ENCODE measurements at places on chromosomes 7 and 10.

DNA sequence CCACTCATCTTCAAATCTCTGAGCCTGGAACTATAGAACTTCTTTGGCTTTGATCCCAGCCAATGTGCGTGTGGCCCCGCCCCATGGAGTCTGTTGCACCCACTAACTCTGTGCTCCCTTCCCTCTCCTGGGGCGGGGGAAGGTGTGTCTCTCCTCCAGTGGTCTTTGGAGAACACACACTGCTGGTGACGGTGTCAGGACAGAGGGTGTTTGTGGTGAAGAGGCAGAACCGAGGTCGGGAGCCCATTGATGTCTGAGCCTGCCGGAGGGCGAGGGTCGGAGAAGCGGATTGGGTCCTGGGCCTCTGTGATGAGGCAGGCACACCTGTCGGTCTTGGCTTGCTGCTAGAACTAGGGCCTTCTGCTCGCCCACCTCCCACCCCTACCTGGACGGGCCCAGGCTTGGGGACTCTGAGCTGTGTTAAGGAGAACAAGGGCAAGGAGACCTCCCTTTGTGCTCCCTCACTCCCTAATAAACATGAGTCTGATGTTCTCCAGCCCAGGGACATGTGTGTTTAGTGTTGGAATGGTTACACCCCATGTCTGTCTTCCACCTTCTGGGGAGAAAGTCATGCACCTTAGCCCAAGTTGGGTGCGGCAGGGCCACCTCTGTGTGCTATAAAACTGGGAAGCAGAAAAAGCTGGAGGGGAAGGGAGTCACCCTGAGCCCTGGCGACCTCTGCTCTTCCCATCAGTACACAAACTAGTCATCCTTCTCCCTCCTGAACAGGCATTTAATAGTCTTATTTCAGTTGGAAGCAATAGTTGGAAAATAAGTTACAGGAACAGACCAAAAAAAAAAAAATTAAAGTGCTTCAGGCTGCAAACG lies 4.6 kb downstream of the TRAPPC14 start:
- DNase-seq: no peak

DNA sequence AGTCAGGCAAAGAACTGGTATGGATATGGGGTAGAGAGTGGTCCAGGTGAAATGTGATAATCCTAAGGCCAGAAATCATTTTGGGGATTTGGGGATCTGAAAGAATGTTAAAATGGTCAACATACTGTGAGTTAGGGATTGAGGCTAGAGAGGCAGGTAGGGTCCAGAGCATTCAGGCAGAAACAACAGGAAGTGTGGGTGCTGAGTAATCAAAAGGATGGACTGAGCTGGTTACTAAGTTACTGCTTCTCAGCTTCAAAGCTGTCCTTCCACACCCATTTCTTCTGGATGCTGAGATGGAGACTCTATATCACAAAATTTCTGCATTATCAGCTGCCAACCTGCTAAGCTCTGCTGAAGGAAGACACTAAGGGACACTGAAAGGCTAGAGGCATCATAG lies 30.6 kb upstream of the PRKCQ start:
- DNase-seq: no peak

GRCh38 chr10:131678171-131678570 lies 222.6 kb upstream of the PPP2R2D start:
- DNase-seq: no peak

- no peak for DNase-seq
These were observed 298.3 kb downstream of the TNS3 start for GRCh38 chr7:47283497-47284131.

DNA sequence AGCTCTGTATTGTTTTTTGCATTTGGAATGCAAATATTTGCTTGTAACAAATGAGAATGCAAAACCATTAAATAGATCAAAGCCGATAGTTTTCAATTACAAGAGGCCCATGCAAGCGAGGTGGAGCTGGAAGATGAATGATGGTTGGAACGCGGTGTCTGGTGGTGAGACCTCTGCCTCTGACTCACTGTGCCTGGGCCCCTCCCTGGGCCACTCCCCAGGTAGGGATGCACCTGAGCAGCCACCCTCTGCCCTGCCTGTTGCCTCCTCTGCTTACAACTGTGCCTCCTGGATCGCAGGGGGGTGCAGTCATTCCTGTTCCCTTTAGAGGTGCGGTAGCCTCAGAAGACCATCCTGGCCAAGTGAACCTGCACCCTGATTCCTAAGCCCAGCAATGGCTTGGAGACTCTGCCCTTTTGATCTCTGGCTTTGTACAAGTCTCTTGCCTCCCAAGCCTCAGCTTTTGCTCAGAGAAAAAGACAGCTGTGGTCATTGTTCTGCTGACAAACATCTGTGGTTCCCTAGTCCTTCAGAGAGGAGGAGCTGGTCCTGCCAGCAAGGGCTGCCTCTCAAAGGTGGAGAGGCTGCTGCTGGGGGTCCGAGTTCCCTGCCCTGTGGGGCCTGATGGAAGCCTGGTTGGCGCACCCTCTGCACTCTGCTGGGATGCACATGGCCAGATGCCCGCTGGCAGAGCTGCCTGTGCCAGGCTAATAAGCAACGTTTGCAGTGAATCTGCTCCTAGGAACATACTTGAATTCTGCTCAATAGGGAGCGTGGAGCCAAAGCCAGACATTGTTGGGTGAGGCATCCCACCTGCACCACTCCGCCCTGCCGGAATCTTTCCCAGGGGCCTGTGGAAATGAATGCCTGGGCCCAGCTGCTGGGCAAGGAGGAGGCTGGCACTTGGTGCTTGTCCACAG lies 126.3 kb upstream of the TCERG1L start:
- DNase-seq: no peak

- no peak for DNase-seq
These were observed 95.0 kb upstream of the DDC start for GRCh38 chr7:50660040-50660829.

DNA sequence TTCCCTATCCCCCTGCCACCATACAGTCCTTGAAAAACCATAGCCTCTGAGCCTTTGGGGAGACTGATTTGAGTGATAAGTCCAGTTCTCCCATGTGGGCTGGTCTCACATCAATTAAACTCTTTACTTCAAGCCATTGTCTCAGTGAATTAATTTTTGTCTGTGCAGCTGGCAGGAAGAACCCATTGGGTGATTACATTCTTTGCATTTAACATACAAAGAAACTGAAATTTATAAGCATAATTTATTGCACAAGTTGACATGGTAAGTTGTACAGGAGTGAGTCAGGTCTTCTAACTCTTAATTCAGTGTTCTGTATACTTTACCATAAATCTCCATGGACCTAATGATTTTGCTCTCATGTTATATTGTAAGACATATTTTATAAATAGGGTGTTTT lies 1613.0 kb upstream of the LRRTM3 start:
- no peak for DNase-seq

GRCh38 chr7:114941692-114942091 lies 19.8 kb downstream of the MDFIC start:
- no peak for DNase-seq

- DNase-seq: no peak
These were observed 30.4 kb downstream of the CCSER2 start for GRCh38 chr10:84358743-84359142.

DNA sequence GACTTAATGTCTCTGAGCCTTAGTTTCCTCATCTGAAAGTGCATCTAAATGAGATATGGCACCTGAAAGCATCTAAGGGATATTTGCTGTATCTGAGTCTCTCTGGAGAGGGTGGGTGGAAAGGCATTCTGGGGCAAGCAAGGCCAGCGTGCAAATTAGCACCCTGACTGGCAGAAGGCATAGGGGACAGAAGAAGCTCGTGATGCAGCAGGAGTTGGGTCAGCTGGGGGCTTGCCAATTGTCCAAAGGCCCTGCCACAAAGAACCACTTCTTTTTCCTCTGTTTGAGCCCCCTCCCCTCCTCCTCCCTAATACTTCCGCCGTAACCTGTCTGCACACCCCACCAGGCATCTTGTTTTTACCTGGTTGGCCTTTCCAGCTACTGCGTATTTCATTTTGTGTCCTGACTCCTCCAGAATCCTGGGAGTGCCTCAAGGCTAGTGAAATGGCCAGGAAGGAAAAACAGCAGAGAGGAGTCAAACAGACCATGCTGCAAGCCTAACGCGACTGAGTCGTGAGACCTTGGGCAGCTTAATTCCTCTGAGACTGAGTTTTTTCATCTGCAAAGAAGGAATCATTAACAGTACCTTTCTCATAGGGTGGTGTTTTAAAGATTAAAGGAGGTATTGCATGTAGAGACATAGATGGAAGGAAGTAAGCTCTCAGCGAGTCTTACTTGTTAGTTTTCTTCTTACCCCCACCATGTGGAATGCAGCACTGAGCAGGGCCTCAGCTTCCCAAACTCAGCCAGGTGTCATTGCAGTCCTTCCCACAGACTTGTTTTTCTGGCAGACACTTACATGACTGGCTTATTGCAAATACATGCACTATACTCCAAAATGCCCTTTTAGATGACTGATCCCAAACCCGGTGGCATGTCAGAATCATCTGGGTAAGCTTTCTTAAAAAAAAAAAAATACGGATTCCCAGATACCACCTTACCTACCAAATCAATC lies 49.1 kb upstream of the MXI1 start:
- DNase-seq: no peak

GRCh38 chr7:41220266-41220665 lies 482.6 kb downstream of the INHBA start:
- DNase-seq: no peak

- DNase-seq: no peak
These were observed 63.6 kb upstream of the INSIG1 start for GRCh38 chr7:155234158-155234492.

DNA sequence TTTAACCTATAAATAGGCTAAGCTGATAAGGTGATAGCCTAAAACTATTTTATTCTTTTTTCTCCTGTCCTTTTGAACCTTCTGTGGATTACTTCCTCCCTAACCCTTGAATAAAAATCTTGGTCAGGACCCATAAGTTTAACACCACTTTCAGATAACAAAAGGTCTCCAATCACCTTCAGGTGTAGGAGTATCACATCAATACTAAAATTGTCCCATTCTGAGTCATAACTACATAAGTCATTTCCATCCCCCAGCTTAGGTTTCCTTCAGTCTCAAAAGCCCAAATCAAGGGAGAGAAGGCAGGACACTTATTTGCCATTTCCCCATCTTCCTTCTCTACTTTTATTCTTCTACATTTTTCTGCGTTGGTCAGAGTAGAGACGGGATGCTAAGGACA lies 56.9 kb upstream of the WNT16 start:
- no peak for DNase-seq

DNA sequence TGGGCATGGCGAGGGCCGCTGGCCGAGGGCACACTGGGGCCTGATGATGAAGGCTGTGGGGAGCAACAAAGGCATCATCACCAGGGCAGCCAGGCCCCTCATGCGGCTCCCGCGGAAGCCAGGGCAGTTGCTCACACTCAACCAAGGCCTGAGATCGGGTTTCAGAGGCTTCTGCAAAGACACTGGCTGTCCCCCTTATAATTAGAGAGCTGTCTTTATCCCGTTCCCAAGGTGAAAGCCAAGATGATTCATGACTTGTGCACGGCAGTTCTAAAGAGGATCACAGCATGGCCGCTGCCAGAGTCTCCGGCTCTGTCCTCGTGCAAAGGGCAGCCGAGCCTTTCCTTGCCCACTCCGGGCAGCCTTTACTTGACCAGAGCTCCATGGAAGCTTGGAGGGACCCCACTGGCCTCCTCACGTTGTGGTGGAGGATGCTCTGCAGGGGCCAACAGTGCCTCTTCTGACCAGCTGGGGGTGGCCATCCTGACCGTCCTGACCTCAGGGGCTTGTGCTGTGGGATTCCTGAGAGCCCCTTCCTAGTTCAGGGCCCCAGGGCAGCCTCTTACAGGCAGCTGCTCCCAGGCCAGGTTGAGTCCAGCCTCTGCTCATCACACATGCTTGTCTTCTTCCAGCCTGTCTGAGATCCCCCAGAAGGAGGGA lies 82.3 kb downstream of the PRKAG2 start:
- no peak for DNase-seq

Measured in cortex of kidney (tissue), 1 donor.